Left cardiac atrium (tissue), 4 donors: ENCODE measurements at places on chromosomes 5 and 9.
A peak's percentile ranks its signal among the peaks of the same experiment; 100 is the strongest.

DNA sequence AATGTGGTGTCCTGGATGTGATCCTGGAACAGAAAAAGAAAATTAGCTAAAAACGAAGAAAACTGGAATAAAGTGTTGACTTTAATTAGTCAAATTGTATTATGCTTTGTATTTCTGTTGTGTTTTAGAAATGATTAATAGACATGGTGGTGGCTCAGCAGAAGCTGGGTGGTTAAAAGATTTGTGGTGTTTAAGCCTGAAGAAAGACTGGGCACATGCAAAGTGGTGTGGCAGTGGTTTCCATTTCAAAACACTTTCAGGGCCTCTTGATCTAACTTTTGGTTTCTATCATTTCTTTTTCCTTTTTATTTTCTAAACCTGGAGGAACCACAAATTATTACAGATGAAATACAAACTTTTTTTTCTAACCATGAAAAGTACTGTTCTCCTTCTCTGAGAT is 44.1 kb downstream of the ADGRV1 start:
- no peak for DNase-seq

- DNase-seq, result peak; percentile 87
These were observed 1.8 kb downstream of the PDLIM4 start for GRCh38 chr5:132259069-132259851.

DNA sequence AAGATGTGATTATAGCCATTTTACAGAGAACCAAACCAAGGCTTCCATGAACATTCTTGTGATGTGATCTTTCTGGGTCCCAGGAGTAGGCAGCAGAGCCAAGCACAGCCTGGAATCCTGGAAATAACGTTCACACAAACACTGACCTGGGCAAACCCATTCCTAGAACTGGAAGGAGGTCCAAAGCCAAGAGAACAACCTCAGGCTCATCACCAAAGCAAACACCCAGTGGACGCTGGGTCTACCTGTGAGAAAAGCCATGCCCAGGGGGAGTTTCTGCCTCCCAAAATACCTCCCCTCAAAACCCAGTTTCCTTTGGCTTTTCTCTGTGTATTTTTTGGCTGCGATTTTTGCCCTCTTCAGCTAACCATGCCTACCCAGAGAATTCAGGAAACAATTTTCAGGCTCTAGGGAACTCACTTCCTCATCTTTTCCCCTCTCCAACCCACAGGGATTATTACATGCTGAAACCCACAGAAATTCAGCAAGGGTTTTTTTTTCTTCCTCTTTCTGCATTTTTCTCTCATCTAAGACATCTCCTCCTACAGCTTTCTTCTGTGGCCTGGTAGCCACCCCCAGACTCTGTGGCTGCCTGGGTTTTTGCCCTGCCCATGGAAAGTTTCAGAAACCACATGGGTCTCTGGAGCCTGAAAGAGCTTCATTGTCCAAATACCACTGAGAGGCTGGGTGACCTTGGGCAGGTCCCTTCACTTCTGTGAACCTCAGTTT is 75.0 kb downstream of the TNC start:
- no peak for DNase-seq

DNA sequence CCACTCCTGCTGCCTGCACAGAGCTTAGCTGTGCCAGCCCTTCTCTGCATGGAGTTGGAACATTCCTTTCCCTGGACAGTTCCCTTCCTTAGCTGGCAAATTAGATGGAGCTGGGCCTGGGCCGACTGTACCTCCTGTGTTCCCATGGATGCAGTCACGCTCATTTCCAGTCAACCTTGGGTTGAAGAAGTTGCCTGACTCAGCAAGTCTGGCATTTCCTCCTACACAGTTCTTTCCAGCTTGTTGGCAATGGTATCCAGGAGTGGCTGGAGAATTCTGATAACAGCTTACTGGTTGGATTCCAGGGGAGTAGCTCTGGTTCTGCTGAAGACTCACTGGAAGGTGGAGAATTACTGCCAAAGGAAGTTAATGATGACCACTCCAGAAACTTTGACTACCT is 9.2 kb upstream of the TAF1L start:
- peak; percentile 44 for DNase-seq

GRCh38 chr5:167827766-167828165 is 463.7 kb upstream of the WWC1 start:
- no peak for DNase-seq

DNA sequence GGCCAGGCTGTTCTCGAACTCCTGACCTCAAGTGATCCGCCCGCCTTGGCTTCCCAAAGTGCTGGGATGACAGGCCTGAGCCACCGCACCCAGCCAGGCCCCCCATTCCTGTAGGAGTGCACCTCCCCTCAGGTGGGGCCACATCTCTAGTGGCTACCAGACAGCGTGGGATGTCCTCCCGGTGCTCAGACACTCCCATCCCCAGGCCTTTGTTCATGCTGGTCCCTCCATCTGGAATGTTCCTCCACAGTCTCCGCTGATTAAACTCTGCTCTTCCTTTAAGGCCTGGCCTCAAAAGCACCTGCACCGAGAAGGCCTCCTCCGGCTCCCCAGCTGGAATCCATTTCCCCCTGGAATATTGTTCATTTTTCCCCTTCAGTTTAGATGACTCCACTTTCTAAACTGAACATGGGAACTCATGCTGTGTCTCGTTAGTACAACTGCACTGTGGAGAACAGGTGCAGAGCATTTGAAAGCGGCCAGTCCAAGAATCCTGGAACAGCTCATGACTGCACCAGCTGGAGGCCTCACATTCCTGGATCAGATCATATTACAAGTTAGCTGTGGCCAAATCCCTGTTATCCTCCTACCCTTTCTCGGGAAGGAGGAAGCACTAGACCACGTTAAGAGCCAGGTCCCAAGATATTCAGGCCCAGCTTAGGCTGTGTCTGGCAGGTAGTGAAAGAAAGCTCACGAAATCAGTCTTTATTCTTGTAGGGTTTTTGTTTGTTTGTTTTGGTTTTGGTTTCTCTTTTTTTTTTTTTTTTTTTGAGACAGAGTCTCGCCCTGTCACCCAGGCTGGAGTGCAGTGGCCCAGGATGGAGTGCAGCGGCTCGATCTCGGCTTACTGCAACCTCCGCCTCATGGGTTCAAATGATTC is 10.8 kb upstream of the PRRC2B start:
- DNase-seq, result peak; percentile 39

- DNase-seq, result no peak
These were observed 5.7 kb downstream of the RCL1 start for GRCh38 chr9:4798281-4799032.

DNA sequence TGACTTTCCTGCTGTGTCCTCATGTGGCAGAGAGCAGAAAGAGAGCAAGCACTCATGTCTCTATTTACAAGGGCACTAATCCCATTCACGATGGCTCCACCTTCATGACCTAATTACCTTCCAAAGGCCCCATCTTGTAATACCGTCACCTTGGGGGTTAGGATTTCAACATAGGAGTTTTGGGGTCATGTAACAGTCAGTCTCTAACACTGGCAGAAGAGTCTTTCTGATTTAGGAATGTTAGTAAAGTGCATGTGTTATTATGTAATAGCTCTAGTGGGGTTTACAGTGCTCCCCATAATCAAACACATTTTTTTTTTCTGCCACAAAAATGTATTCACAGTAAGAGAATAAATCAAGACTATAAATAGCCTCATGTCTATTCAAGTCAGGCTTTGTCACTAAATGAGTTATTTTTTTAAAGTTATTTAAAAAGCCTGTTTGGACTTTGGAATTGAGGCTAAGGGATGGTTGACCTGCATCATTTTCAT is 19.1 kb downstream of the GALNT10 start:
- no peak for DNase-seq

- no peak for DNase-seq
These were observed 16.5 kb upstream of the SMIM32 start for GRCh38 chr5:136209346-136209910.

GRCh38 chr9:74666625-74667316 is 169.6 kb downstream of the RORB start:
- DNase-seq, result no peak

GRCh38 chr5:107567901-107568671 is 102.7 kb downstream of the EFNA5 start:
- DNase-seq, result no peak
